Kidney glomerular epithelial cell (primary cell): ENCODE measurements at places on chromosomes 12 and 14.

DNA sequence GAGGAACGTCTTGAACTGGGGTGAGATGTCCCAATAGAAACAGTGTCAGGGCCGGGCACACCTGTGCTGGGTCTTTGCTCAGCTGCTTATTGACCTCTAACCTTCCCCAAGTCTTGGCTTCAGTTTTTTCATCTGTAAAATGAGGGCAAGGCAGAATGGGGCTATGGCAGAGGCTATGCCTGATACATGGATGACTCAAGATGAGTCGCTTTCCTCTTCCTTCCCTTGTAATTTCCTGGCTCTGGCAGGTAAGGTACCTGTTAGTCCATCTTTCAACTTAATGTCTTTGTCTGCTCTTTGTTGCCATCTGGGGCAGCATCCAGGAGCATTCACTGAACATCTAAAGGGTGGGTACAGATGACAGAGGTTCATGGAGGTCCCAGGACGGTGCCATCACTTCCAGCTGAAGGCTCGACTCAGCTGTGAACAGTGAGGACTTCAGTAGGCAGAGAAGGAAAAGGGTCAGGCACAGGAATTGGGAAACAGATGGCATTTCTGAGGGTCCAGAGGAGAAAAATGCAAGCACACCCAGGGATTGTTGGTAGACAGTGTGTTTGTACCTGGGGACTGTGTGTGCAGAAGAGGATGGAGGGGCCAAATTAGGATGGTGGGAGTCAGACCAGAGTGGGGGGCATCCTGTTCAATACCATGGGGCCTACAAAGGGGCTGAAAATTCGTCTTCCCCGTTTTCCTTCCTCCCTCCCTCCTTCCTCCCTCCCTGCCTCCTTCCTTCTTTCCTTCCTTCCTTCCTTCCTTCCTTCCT lies 268.3 kb downstream of the VRK1 start:
- DNase-seq: no peak

DNA sequence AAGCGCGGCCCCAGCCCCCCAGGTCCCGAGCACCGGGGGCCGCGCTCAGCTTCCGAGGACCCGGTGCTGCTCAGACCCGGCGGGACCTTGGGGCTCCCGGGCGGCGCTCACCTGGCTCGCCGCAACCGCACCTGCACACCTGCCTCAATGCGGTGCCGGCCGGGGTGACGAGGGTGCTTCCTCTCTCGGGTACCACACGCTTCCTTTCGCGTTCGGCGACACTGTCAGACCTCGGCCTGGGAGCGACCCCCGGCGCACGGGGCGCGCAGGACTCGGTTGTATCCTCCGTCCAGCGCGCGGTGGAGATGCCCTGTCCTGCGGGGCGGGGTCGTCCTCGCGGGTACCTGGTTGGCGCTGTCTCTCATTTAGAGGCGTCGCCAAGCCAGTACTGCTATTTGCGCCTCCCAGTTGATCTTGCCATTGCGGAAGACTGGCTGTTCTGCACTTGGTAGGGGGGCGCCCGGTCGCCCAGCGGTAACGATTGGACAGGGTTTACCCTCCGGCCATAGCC lies 718 bp downstream of the PACS2 start:
- peak; percentile 22 for DNase-seq

- DNase-seq: no peak
These were observed 133.7 kb downstream of the MDGA2 start for GRCh38 chr14:47541662-47542061.

- DNase-seq: no peak
These were observed 4.7 kb downstream of the BMAL2 start for GRCh38 chr12:27337376-27337775.

DNA sequence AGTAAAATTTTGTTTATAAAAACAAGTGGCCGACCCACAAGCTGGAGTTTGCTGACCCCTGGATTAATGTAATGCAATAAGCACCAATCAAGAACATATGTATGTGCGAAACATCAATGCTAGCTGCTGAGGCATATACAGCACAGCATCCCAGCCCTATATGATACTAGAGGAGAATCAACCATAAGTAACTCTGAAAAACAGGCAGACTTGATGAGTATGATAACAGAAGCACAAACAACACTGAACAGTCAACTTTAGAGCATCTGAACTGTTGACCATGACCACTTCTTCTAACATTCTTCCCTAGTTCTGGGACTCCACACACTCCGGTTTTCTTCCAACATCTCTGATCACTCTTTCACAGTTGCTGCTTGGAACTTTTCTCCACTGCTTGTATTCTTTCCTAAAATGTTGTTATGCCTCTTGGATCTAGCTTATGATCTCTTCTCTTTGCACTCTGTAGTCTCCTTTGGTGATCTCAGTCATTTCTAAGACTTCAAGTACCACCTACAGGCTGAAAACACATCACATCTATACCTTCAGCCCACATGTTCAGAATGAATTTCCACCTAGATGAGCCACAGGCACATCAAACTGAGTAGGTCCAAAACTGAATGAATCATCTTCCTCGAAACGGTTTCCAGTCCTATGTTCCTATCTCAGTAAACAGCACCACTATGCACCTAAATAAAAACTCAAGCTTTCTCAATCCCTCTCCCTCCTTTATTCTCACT lies 57.2 kb downstream of the STXBP6 start:
- no peak for DNase-seq

- no peak for DNase-seq
These were observed 703.5 kb upstream of the TBX3 start for GRCh38 chr12:115387467-115387901.
